NCI-H187 (cell line): ENCODE measurements at places on chromosomes 1 and 21.

- no peak for DNase-seq
Observed at GRCh38 chr1:55309786-55310504, 94.8 kb upstream of the USP24 start.

- no peak for DNase-seq
Observed at GRCh38 chr1:11787804-11788436, 17.8 kb downstream of the MTHFR start.

- peak; percentile 28 for DNase-seq
Observed at GRCh38 chr1:57340334-57341070, 83.4 kb downstream of the DAB1 start.

DNA sequence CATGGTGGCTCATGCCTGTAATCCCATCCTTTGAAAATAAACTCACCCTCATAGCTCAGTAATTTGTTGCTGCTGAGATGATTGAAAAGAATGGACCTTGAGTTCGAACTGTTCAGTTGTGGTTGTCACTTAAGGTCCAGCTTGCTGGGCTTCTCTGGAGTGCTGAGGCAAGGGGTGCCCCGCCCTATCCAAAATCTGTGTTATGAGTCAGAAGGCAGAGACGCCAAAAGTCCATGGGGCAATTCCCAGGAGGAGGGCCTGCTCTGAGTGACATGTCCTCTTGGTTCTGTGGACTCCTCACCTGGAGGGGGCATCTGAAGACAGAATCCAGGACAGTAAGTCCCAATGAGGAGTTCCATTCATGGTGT is 64.8 kb downstream of the MYOM3 start:
- no peak for DNase-seq

DNA sequence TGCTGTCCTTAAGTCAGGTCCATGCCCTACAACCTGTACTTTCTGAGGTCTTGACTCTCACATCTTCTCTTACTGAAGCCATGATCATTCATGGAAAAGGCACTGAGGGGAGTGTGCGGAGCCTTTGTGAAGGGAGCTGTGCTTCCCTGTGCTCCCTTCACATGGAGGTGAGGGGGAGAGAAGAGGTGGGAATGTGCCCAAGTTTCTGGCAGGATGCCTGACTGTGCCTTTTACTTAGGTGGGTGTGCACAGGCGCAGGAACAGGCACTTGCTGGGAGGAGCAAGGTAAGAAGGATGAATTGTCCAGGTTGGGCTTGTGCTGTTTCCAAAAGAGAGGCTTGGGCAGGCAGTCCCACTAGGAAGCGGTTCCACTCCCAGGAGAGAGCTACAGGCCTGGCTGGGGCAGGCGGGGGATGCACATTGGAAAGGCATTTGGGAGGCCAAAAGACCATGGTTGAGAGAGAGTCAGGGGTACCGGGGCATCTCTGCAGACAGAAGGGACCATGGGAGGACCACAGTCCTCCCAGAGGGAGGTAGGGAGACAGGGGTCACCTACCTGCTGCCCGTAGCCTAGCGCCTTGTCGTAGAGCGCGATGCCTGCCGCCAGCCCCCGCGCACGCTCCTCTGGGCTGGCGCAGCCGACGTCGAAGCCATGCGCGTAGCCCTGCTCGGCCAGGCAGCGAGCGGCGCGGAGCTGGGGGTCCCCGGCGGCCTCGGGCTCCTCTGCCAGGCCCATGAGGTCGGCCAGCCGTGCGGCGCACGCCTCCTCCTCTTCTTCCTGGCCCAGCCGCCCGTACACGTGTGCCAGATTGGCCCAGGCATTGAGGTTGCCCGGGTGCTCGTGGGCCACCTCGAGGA is 853 bp downstream of the TTC22 start:
- no peak for DNase-seq

DNA sequence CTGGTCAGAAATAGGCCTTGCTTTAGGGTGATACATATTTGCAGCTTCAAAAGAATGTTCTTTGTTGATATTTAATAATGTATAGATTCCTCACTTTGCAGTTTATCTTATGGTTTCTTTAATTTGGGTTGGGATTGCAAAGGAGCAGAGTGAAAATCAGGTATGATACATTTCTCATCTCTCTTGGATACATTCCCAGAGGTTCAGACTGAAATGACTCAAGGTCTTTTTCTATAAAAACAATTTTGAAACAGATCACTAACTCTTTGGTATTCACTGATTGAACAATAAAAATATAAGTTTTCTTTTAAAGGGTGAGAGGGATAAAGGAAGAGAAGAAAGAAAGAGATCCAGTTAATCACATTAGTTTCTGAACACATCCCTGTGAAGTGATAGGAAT is 606.5 kb upstream of the CAMK1G start:
- no peak for DNase-seq

DNA sequence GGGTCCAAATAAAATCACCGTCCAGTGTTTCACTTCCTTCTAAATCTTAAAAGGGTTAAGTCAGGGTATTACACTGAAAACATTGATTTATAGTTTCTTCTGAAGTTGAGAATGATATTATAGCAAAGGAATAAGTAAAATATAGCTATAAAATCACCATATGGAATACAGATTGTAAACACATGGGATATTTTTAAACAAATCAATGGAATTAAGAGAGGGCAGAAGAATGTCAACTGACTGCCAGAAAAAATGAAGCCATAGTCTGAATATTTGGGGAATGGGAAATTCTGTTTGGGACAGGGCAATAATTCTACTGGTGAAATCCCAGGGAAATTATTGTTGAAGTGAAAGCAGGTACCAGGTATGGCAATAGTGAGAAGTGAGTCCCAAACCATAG is 664.6 kb downstream of the NCAM2 start:
- no peak for DNase-seq

GRCh38 chr1:216310776-216311175 is 112.5 kb downstream of the USH2A start:
- DNase-seq, result peak; percentile 37
